ENCODE measurements at places on chromosomes 5 and 9. TPM values are rescaled to one million over a fixed set of nuclear protein-coding genes. Genes with fewer than 3 reads are reported as not detected.

C6 gene
- not detected for total RNA-seq

- no peak overlapping the region for H3K27ac ChIP-seq
- no peak for DNase-seq
- no peaks in the 10 kb centered on the region for H3K36me3 ChIP-seq
- H3K27me3 ChIP-seq = no peaks in the 10 kb centered on the region
- H3K4me3 ChIP-seq = no peak overlapping the region
- H3K4me1 ChIP-seq = peaks cover 30% of the 10 kb centered on the region
These were observed 107.6 kb upstream of the SPRY4 start for GRCh38 chr5:142432369-142432863.

DNA sequence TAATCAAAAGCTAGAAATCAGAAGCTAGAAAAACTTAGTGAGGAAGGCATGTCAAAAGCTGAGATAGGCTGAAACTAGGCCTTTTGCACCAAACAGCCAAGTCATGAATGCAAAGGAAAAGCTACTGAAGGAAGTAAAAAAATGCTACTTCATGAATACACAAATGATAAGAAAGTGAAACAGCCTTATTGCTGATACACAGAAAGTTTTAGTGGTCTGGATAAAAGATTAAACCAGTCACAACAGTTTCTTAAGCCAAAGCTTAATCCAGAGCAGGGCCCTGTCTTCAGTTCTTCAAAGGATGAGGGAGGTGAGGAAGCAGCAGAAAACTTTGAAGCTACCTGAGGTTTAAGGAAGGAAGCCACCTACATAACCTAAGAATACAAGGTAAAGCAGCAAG lies 102.5 kb upstream of the SH3GL2 start:
- no peak overlapping the region for H3K4me3 ChIP-seq
- H3K27ac ChIP-seq = no peak overlapping the region
- no peak for DNase-seq
- H3K27me3 ChIP-seq = no peaks in the 10 kb centered on the region

LCN15 gene
- total RNA-seq = not detected

ANXA6 gene
- 266 TPM for total RNA-seq

DNA sequence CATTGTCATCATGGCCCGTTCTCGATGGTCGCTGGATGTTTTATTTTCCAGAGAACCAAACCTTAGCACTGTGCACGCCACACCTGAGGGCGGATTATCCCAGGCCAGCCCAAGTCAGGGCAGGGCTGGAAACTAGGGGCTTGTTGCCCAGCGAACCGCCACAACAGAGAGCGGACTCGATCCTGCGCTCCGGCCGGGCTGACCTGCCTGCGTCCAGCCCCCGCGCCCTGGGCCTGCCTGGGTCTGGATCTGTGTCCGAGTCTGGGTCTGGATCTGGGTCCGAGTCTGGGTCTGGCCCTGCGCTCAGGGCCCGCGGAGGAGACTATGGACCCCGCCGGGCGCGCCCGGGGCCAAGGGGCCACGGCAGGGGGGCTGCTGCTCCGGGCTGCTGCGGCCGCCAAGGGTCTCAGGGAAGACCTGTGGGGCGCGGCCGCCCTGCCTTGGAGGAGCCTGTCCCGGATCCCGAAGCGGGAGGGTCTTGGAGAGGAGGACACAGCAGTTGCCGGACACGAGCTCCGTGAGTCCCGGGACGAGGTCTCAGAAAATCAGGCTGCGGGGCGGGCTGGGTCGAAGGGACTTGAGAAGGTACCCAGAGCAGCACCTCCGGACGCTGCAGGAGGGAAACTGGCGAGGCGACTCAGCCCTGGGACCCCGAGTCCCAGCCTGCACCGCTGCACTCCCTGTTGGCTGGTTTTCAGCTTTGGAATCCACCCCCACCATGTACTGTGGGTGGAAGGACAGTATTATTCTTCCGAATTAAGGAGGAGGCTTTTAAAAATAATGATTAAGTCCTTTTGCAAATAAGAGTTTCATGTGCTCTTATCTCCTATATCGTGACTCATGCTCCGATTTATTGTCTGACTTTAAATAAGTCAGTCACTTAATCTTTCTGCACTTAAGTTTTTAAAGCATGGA lies at the start of gene ANKDD1B:
TSS of gene ANKDD1B (plus strand) at position 143 of the 915 bp plus-strand sequence. CDS start at position 325, 182 bp downstream.
- peak; percentile 60 for DNase-seq
- peak within 1 kb of the TSS; percentile 70 for H3K4me3 ChIP-seq
- H3K27ac ChIP-seq = peak within 1 kb of the TSS; percentile 13
- H3K27me3 ChIP-seq = no peaks in the 10 kb centered on the region
- H3K4me1 ChIP-seq = peaks cover 11% of the 10 kb centered on the region

All from endothelial cell of umbilical vein (primary cell).